ENCODE measurements at places on chromosomes 7 and 10.
A peak's percentile ranks its signal among the peaks of the same experiment; 100 is the strongest.

DNA sequence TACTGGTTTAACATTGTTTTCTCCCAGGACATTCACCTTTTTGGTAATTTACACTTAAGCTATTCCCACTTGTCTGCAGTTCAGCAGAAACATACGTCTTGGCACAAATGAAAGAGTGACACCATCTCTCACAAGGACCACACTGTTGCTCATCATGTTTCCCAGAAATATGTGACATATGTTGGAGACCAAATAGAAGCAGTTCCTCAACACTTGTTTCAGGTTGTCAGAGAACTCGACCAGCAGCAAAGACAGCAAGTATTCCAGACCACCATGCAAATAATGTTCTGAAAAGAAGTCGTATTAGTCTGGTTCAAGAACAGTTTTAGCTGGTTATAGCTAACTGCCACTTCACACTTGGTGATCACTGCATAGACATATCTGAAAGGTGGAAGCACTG lies 81.3 kb upstream of the KLF6 start:
- no peak for DNase-seq

GRCh38 chr10:57964351-57964750 lies 303.3 kb downstream of the IPMK start:
- no peak for DNase-seq

GRCh38 chr7:24750441-24751055 lies 6.7 kb downstream of the GSDME start:
- DNase-seq, result no peak

DNA sequence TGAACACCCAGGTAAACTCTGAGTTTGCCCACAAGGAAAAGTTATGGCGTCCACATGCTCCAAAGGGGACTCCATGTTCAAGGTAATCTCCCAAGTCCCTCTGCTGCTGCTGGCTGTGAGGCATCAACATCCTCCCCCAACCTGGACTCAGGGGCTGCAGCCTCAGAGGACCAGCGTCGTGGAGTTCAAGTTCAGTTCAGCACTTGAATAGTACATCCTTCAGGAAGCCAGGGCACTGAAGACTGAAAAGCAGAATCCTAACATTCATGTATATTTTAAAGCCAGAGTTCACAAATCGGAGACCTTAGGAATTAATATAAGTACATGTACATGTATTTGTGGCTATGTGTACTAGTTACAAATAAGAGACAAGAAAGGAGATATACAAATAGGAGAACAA lies 90.4 kb downstream of the PTPRE start:
- DNase-seq, result no peak

- no peak for DNase-seq
Measured at GRCh38 chr7:135761751-135762488, 13.3 kb upstream of the FAM180A start.

DNA sequence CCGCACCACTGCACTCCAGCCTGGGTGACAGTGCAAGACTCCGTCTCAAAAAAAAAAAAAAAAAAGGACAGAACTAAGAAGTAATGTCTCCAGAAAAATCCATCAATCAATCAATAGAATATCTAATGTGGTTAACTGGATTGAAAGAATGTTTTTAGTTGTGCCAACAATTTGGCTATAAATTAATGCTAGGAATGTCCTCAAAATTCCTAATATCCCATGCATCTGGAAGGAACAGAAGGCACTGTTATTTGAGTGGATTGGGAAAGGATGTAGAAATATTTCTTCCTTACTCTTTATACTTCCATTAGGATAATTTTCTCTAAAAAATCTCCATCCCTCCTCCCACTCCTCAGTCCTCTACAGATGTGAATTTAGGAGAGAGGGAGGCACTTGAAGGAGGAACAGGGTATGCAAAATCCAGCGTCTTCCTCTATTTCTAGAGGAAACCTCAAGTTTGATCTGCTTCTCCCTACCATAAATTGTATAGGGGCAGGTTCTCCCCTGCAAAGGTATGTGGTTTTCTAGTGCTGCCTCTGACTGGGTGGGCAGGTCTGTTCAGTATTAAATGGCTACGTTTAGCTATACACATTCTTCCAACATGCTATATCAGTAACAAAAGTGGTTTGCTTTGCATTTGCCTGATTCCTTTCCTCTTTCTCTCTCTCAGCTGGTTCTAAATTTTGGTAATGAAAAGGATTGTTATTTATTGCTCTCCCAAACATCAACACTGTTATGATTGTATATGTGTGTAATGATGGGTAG lies 54.1 kb downstream of the RNLS start:
- DNase-seq, result no peak

GRCh38 chr10:123018531-123018930 lies 9.7 kb downstream of the ACADSB start:
- no peak for DNase-seq

- DNase-seq, result no peak
Measured at GRCh38 chr7:64643566-64643965, 22.4 kb upstream of the ZNF107 start.

DNA sequence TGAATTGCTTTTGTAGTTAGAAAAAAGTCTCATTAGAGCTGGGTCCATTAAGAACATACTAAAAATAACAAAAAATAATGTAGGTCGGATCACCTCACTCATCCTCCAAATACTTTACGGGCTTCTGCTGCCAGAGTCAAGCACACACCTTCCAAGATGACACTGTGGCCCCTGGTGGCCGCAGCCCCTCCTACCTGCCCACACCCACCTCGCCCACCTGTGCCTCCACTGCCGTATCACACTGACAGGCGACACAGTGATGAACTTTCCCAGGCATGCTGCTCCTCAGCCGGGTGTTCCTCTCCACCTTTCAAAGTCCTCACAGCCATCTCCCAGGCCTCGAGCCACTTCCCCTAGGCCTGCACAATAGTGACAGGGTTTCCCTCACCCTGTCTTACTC lies 60.9 kb downstream of the STK17A start:
- DNase-seq, result no peak

GRCh38 chr10:118569241-118569881 lies 26.1 kb downstream of the PRLHR start:
- DNase-seq, result no peak

DNA sequence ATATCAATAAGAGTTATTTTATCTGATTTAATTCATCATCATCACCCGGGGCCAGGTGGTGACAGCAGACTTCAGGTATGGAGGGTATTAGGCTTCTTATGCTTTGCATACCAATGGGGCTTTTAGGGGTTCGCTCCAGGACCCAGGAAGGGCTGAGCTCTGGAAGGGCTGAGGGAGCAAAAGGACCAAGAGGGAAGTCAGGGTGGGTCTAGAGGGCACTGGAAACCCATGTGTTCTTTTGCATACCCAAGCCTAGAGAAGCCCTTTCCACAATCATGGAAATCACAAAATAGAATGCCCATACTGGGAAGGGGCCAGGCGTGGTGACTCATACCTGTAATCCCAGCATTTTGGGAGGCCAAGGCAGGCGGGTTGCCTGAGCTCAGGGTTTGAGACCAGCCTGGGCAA lies 30.9 kb upstream of the VCL start:
- no peak for DNase-seq

GRCh38 chr10:21337171-21337792 lies 188.2 kb downstream of the SKIDA1 start:
- DNase-seq, result peak; percentile 13

DNA sequence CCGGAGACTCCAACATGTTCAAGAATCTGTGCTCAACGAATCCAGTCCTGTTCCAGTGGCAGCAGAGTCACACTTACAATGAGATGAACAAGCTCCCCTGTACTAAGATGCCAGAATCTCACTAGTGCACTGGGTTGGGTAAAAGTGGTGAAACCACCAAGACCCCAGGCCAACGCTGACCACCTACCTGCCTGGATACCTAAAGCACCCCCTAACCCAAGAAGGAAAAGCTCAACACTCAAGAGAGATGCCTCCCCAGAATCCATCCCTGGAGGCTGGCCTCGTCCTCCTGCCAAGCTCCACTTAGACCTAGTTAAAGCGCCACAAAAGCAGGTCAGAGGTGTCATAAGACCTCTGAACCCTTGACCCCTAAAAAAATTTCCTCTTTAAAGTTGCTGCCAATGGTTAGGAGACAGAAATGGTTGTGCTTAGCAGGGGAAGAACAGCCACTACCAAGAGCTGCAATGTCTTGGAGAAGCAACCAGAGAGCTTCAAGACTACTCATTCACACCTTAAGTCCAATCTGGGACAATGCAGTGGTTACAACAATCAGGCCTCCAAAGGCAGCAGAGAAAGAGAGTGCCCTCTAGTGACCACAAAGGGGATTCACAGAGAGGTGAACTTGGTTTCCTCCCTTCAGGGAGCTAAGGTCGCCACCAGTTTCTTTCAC lies 94.6 kb upstream of the MACROH2A2 start:
- peak; percentile 53 for DNase-seq

DNA sequence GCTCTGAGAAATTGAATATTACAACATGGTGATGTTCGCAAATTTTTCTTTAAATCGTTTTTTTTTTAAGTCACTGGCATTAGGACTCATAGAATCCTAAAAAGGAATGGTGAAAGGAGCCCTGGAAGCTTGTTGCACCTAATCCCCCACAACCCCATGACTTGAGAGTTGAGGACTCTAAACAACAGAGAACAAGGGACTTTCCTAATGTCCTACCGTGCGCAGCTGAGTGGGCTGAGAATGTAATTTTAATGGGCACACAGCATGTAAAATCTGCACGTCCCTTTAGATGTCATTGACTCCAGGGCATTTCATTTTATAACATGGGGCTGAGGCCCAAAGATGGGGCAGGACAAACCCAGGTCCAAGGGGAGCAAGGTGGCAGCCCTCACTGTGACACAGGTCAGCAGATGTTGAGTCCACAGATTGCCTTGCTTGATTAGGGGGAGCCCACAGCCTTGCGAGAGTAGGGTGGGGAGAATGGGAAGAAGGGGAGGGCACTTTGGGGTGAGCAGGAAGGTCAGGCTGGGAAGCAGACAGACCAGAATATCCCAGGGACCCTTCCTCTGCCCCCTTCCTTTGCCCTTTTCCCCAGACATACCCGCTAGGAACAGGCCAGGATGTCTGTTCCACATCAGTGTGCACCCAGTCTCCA lies 208.4 kb upstream of the ZMIZ1 start:
- no peak for DNase-seq

DNA sequence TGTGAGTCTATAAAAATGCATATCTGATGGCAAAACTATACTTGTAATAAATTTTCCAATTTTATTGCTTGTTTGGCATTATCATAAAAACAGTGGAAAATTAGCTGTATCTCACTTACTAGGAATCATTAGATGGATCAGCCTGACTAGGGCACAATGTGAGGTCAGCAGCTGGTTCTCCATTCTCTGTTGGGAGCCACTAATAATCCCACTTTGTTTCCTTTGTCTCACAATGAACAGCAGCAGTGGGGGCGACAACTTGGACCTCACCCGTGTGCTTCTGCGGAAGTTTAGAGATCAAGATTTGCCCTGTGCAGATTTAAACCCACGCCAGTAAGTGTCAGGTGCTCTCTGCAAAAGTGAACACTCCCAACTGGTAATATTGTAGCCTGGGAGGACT lies 295.5 kb downstream of the ABCA13 start:
- no peak for DNase-seq

- DNase-seq, result no peak
Measured at GRCh38 chr7:55193245-55193644, 171.9 kb upstream of the LANCL2 start.

- no peak for DNase-seq
Measured at GRCh38 chr7:27941522-27941921, 201.6 kb downstream of the TAX1BP1 start.

GRCh38 chr10:114713525-114714090 lies 55.5 kb upstream of the ABLIM1 start:
- DNase-seq, result no peak

DNA sequence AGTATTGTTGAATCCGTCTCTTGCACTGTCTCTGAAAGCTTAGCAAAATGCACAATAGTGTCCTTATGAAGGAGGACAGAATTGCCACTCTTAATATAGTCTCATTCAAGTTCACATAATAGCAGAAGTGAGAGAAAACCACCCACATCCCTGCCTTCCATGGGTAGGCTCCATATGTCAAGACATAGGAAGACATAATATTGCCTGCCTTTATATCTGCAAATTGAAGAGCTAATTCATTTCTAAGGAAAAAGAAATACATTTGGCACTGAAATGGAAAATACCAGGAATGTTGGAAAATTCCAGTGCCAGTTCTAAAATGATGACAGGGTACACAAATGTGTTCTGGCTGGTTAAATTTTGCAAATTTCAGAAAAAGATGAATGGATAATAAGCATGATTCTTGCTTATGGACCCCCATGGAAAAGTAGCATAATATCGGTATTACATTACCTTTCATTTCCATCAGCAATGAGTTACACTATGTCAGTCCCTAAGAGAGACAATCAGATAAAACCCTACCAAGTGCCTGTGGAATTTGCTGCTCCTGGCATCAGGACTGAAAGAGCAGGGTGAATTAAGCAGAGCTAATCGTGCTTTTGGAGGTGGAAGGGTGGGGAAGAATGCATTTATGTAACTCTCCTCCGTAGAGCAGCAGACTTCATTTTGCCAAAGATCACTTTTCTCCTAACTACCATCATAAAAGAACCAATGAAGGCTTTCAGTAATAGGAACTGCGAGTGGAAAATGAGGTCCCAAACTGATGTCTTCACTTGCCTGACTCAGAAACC lies 312.6 kb downstream of the FGFR2 start:
- no peak for DNase-seq
